A375 (cell line): ENCODE measurements at places on chromosomes 7 and 10. TPM values are rescaled to one million over a fixed set of nuclear protein-coding genes. Genes with fewer than 3 reads are reported as not detected.

The AKR1C2 gene
- total RNA-seq = 10.1 and 17.8 TPM in 2 replicates

The NAT16 gene
- 0.05 and 0.11 TPM in 2 replicates for total RNA-seq

The OR9A2 gene
- 0.38 TPM in 1 of 2 replicates, not detected in the other for total RNA-seq

The SYT15 gene
- total RNA-seq = 0.08 and 0.24 TPM in 2 replicates

The PPP2R2D gene
- 22.9 and 24.4 TPM in 2 replicates for total RNA-seq

The ADD3 gene
- total RNA-seq = 63.6 and 70.5 TPM in 2 replicates

The NPSR1 gene
- total RNA-seq = not detected in 2 replicates

The EN2 gene
- total RNA-seq = 3.6 and 5.5 TPM in 2 replicates
